ENCODE measurements at places on chromosomes 6 and 20. TPM values are rescaled to one million over a fixed set of nuclear protein-coding genes. Genes with fewer than 3 reads are reported as not detected.

The PRR18 gene
- not detected for polyA plus RNA-seq

The RBM24 gene
- polyA plus RNA-seq, result 0.20 TPM

The MCM8 gene
- polyA plus RNA-seq, result 4.0 TPM

The FBXO30 gene
- polyA plus RNA-seq, result 2.4 TPM

The UBD gene
- polyA plus RNA-seq, result not detected

The SMIM26 gene
- 155 TPM for polyA plus RNA-seq

The COL10A1 gene
- polyA plus RNA-seq, result 5.1 TPM

The TAF4 gene
- polyA plus RNA-seq, result 2.9 TPM

The HLA-DRB1 gene
- polyA plus RNA-seq, result not detected

The FLRT3 gene
- 2.2 TPM for polyA plus RNA-seq

The SLC26A8 gene
- polyA plus RNA-seq, result not detected

- no peak for DNase-seq
These were observed 71.5 kb downstream of the SHLD1 start for GRCh38 chr20:5821627-5822215.

GRCh38 chr6:43910638-43911353, 140.8 kb downstream of the VEGFA start:
- no peak for DNase-seq

- DNase-seq, result no peak
These were observed 33.6 kb upstream of the ID4 start for GRCh38 chr6:19803331-19804204.

GRCh38 chr20:26218301-26218700, 521.6 kb upstream of the ZNF337 start:
- DNase-seq, result no peak

DNA sequence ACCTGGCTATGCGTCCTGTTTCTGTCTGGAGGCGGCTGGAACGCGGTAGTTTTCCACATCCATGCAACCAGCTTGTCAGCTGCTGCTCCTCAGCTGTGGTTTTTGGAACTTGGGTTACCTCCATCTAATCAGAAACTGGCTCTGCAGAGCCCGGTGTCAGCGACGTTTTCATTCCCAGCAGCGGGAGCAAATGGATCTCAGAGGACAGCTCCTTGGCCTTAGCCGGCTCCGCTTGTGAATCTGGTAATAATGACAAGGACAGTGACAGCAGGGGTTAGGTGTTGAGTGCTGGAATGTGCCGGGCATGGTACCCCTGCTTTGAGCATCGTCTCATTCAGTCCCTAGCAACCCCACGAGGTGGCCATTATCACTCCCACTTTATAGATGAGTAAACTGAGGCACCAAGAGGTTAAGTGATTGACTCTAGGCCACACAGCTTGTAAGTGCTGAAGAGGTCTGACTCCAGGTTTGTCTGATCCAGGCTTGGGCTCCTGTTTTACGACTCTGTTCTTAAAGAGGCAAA, 1.3 kb downstream of the SLCO4A1 start:
- no peak for DNase-seq

DNA sequence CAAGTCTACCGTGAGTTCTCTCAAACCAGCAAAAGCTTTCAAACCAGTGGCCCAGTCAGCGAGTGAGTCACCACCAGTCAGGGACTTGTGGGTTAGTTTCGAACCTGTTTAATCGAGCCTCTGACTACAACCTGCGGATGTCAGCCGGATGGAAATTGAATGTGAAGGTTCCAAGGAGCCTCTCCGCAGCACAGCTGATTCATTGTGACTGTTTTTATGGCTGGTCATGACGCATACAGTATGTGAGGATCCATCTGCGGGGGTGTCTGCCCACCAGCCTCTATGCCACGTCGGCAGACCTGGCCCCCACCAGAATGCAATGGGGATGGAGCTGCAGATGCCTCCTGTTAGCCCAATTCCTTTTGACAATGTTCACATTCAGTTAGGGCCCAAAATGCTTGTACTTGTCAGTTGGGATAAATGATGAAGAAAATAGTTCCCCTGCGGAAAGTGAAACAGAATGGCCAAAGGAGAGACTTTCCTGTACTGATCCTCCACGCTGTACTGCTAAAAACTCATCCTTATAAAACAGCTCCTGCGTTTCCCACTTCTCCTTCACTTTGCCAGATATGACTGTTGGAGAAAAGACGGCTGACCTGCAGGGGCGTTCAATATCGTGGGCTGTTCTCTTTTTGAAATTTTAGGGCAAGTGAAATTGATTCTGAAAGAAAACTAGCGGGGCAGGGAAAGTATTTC, 206.6 kb downstream of the TFAP2B start:
- DNase-seq, result no peak

DNA sequence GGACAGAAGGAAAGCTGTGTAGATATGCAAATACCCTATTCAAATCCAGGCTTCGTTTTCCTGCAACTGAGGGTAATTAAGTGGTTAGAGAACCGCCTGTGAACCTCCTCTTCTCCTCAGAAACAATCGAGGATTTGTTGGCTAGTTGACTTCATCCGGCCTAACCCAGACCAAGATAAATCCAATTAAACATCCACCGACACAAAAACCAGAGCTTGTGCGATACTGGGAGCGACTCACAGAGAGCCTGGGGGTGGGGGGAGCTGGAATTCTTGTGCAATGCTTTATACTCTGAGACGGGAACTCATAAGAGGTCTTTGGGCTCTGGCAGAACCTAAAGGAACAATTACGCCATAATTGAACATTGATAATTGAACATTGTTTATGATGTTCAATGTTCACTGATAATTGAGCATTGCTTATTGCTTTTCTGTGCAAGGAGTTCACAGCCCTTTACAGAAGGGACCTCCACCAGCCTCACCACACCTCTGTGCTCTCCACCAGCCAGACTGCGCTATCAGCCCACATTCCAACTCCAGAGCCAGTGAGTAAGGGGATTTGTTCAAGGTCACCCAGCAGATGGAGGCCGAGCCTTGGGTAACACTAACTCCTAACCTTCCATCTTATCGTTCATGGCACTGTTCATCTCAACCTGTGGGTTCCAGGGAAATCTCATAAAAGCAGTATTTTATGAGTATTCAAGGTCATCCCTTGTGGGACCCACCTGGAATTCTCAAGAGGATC, 429.6 kb upstream of the JARID2 start:
- peak; percentile 21 for DNase-seq

DNA sequence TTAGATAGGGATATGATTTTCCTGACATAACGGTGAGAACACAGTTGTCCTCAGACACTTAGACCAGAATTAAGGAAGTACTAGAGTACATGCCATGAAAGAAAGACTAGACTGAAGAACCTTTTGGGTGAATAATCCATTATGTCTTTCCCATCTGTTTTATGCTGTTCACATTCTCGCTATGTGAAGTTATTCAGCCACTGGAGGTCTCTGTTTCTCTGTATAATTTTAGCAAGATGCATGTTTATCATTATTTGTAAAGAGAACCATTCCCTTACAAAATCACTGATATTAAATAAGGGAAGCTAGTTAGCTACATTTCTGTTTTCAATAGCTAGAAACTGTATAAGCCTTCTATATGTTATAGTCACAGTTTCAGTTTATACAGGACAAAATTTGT, 391.9 kb downstream of the CD109 start:
- DNase-seq, result no peak

- no peak for DNase-seq
These were observed 49.8 kb upstream of the SSTR4 start for GRCh38 chr20:22985239-22985778.

GRCh38 chr20:60680554-60680953, 571.5 kb upstream of the CDH4 start:
- DNase-seq, result no peak

DNA sequence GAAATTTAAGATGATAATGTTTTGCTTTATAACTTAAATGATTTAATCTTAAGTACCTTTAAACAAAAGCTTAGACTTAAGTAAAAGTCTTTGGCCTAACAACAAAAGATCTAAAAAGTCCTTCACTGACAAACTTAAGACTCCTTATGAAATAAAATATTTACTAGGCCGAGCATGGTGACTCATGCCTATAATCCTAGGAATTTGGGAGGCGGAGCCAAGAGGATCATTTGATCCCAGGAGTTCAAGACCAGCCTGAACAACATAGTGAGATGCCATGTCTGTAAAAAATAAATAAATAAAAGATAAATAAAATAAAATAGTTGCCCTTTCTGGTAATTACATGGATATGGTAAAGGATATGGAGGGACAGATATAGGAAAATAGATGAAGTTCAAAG, 12.4 kb downstream of the KATNA1 start:
- no peak for DNase-seq

DNA sequence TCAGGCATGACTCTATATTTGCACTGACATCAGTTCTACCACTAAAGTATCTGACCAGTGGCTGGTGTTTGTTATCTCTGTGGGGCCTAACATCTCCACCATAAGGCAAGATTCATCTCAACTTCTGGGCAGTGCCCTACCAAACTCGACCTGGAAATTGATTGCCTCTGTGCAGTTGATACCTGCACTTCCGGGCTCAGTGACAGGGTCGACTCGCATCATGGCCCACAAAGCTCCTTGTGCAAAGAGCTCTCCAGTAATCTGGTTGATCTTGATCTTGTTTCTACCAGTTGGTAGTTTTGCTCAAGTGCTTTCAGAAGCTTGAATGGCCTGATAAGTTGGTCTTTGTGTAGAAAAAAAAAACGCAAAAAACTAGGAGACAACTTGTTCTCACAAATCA, 501.1 kb upstream of the JAG1 start:
- DNase-seq, result no peak

- no peak for DNase-seq
These were observed 210.1 kb upstream of the CCN2 start for GRCh38 chr6:132161283-132161682.

GRCh38 chr20:64005394-64005793, 24.5 kb downstream of the PRPF6 start:
- no peak for DNase-seq

GRCh38 chr6:155880900-155881299, 425.3 kb upstream of the NOX3 start:
- DNase-seq, result no peak

DNA sequence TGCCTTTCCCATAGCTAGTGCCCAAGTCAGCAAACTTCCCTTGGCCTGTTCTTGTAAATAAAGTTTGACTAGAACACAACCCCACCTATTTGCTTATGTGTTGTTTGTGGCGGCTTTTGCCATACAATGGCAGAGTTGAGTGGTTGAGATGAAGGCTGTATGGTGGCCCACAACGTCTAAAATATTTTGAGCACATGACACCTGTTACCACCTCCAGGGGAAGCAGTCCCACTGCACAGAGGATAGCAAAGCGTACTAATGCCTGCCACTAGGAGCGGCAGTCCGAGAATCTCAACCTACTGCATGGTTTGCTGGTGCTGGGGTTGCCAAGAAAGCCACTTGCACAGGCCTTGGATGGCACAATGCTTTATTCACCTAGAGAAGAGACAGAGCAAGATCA, 58.6 kb downstream of the TGM2 start:
- no peak for DNase-seq

GRCh38 chr20:63293456-63293855, 470 bp downstream of the COL20A1 start:
- DNase-seq, result no peak

GRCh38 chr6:27630727-27631608, 158.1 kb upstream of the ZNF184 start:
- DNase-seq, result peak; percentile 52

- no peak for DNase-seq
These were observed 442.4 kb downstream of the CD83 start for GRCh38 chr6:14559746-14560536.

DNA sequence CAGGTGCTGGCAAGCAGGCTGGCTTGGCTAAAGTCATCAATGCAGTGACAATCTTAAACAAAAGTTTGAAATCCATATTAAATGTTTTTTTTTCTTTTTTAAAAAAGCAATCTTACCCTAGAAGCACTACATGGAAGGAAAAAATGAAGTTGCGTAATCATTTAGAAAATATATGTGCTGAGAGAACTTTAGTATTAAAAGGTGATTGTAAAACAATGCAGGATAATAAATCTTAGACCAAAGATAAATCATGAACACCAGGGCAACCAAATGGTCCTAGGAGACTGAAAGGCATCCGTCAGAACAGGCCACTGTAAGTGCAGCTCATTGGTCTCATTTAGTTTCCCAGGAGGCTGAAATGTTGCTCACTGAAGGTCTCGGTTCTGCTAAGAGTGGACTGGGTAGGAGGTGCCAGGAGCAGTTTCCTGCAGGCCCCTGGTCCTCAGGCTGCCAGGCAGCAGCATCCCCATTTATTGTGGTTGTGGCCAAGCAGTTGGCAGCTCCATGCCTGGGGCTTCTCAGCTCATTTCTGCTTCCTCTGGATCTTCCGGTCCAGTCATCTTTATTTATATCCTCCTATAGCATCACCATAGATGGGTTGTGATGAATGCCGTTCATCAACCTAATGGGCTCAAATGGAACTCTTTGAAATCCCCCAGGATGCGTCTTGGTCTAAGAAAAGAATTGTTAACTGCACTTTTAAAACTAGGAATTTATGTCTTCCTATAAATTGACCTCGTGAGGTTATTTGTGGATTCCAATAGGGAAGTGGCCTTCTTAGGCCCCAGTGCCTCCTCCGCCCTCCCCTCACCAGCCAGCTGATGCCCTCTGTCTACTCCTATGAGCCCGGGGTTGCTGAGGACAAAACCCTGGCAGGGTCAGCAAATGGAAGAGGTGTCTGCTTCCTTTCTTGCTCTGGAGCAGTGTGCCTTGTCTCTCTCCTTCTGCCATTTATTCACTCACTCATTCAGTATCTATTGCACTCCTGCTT, 269.0 kb downstream of the UST start:
- no peak for DNase-seq

GRCh38 chr6:138397128-138398122, 6.6 kb upstream of the HEBP2 start:
- DNase-seq, result no peak

DNA sequence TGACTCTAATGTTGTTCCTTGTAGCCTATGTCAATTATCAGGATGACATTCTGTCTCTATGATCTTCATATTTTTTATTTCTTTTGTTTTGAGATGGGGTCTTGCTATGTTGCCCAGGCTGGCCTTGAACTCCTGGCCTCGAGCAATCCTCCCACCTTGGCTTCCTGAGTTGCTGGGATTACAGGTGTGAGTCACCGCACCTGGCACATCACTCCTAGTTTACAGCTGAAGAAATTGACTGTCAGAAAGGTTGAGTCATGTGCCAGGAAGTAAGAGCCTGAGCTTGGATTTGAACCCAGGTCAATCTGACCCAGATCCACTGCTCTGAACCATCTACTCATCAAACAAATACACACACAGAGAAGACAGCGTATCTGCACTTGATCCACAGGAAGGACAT, 14.4 kb downstream of the PPP1R3G start:
- no peak for DNase-seq

DNA sequence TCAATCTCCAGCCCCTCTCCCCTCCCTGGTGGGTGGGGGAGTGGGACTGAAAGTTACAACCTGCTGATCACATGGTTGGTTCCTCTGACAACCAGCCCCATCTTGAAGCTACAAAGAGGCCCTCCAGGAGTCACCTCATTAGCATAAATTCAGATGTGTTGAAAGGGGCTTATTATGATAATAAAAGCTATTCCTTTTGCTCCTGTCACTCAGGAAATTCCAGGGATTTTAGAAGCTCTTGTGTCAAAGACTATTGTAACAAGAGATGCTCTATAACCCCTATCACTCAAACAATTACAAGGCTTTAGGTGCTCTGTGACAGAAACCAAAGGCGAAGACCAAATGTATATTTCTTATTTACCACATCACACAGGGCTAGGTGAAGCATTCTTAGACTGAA, 30.1 kb upstream of the MBOAT1 start:
- no peak for DNase-seq

GRCh38 chr6:122696079-122696478, 83.4 kb upstream of the FABP7 start:
- DNase-seq, result no peak

- no peak for DNase-seq
These were observed 6.3 kb upstream of the TBC1D22B start for GRCh38 chr6:37251211-37251780.

GRCh38 chr6:136696783-136697364, 95.4 kb downstream of the MAP3K5 start:
- DNase-seq, result no peak

GRCh38 chr6:20866036-20866435, 331.8 kb downstream of the CDKAL1 start:
- no peak for DNase-seq

Measured in SK-N-SH (cell line).